SW 1271 (cell line): ENCODE measurements at places on chromosomes 3 and 15.

GRCh38 chr3:43024181-43024885 is 45.2 kb downstream of the GASK1A start:
- no peak for DNase-seq

DNA sequence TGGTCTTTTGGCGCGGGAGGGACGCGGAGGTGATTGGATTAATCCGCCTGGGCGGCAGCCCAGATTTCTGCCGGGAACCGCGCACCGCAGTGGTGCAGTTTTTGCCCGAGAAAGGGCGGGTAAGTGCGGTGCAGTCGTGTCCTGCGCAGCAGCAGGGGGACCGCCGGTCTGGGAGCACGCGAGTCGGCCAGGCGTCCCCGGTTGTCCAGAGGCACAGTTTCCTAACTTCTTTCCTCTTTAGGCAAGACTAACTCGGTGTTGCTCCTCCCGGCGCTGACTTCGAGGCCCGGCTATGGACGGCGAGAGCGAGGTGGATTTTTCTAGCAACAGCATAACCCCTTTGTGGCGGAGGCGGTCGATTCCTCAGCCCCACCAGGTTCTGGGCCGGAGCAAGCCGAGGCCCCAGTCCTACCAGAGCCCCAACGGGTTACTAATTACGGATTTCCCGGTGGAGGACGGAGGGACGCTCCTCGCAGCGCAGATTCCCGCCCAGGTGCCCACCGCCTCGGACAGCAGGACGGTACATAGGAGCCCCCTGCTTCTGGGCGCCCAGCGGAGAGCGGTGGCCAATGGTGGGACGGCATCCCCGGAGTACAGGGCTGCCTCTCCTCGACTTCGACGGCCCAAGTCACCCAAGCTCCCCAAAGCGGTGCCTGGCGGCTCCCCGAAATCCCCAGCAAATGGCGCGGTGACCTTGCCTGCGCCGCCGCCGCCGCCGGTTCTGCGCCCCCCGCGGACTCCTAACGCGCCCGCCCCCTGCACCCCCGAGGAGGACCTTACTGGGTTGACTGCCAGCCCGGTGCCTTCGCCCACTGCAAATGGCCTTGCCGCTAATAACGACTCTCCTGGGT is 736 bp downstream of the ARHGEF26 start:
- DNase-seq, result no peak

- no peak for DNase-seq
Observed at GRCh38 chr15:34483644-34484043, 46.0 kb upstream of the GOLGA8A start.

GRCh38 chr3:30305021-30305420 is 301.4 kb upstream of the TGFBR2 start:
- no peak for DNase-seq

DNA sequence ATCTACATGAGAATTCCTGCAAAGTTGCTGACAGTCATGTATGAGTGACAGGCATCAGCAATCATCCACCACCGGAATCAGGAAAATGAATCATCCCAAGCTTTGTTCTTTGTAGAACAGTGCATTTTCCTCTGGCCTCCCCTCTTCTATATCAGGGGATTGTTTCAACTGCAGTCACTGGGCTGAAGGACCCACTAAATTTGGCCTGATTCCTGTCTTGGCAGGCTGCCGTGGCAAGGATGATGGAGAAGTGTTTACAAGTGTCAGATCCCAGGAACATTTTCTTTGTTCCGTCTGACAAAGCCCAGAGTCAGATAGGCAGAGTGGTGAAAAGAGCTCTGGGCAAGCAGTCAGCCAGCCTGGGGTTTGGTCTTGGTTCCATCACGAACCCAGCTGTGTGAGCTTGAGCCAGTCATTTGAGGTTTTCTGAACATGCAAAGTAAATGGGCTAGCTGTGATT is 175.1 kb upstream of the TSC22D2 start:
- no peak for DNase-seq

GRCh38 chr3:113712129-113712528 is 15.7 kb upstream of the USF3 start:
- DNase-seq, result no peak

DNA sequence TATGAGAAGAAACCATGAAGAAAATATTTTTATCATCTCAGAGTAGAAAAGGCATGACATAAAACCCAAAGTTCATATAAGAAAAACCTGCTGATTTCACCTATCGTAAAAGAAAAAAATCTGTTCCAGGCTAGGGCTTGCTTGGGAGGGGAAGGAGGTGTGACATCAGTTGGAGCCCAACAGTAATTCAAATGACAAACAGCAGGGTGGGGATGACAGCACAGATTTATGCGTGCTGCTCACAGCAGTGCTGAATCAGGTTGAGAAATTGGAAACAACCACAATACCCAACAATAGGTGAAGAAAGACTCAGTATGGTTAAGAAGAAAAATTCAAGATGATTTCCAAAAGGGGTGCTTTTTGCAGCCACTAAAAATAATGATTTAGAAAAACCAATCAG is 172.4 kb downstream of the PDE8A start:
- DNase-seq, result no peak

- no peak for DNase-seq
Observed at GRCh38 chr3:16174389-16174788, at the start of gene GALNT15. Gene GALNT15, plus strand, starts transcription at chr3:16174680. Its CDS starts 472 bp downstream, at chr3:16175152.

GRCh38 chr15:73886717-73887345 is 13.5 kb downstream of the TBC1D21 start:
- no peak for DNase-seq

GRCh38 chr15:71780115-71780976 is 30.0 kb upstream of the NR2E3 start:
- DNase-seq, result no peak

GRCh38 chr3:52891164-52891563 is 6.2 kb downstream of the STIMATE start:
- DNase-seq, result no peak

DNA sequence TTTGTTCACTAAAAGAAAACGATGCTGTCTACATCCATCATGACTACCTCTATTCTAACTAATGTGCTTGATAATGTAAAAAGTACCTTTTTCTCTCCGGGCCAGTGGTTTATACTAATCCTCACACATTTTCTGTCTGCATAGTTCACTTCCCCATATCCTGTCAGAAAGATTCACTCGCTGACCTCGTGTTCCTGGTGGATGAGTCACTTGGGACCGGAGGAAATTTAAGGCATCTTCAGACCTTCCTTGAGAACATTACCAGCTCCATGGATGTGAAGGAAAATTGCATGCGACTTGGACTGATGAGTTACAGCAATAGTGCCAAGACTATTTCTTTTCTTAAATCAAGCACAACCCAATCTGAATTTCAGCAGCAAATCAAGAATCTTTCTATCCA is 33.8 kb downstream of the COL6A5 start:
- DNase-seq, result no peak

GRCh38 chr15:37788330-37788729 is 146.1 kb upstream of the TMCO5A start:
- DNase-seq, result no peak

GRCh38 chr3:32706348-32707025 is 21.5 kb downstream of the CNOT10 start:
- DNase-seq, result no peak

- DNase-seq, result no peak
Observed at GRCh38 chr15:41241221-41241964, 10.3 kb downstream of the CHP1 start.

- no peak for DNase-seq
Observed at GRCh38 chr3:195697582-195698324, 23.0 kb upstream of the MUC20 start.

DNA sequence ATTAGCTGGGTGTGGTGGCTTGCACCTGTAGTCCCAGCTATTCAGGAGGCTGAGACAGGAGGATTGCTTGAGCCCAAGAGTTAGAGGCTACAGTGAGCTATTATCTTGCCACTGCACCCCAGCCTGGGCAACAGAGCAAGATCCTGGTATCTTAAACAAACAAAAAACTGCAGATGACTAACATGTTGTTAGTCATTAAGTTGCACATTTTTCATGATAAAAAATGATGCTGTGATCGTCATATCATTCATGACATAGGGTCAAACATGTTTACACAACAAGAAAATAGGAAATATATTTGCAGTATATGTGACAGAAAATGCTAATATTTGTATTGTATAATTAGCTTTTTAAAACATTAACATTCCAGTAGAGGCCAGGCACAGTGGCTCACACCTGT is 20.2 kb upstream of the DAPK2 start:
- DNase-seq, result no peak

DNA sequence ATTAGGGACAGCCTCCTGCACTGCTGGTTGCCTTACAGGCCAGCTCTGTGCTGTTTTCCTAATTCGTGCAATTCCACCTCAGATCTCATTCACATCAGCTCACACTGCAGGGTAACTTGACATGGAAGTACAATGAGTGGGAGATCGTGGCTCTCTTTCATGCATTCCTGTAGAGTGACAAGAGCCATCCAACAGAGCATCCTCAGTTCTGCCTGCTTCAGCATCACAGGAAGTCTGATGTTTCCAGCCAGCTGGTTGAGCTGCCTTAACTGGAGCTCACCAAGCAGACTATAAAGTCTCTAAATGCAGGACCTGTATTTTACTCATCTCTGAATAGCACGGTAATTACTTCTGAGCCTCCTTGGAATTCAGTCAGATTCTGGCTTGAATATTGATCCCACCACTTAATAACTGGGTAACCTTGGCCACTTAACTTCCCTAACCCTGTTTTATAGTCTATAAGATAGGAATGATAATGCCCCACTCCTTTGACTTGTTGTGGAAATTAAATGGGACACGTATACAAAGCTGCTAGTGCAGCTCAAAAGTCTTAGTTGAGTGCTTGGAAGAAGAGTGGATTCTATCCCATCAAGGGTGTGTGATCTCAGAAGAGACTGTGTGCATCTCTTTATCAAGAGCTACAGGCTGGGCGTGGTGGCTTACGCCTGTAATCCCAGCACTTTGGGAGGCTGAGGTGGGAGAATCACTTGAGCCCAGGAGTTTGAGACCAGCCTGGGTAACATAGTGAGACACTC is 1.4 kb upstream of the DIS3L start:
- DNase-seq, result no peak

DNA sequence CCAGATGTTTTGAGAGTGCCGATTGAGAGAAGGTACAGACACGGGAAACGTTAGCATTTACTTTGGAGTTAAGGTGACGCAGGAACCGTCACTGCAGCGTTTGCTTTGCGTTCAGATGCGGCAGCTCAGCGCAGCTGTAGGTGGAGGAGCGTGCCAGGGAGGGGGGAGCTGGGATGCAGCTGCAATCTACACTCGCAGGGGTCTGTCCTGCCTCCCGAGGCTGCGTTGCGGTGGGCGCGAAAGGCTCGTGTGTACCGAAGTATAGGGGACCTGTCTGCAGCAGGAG is 425 bp upstream of the FYTTD1 start:
- peak; percentile 70 for DNase-seq

DNA sequence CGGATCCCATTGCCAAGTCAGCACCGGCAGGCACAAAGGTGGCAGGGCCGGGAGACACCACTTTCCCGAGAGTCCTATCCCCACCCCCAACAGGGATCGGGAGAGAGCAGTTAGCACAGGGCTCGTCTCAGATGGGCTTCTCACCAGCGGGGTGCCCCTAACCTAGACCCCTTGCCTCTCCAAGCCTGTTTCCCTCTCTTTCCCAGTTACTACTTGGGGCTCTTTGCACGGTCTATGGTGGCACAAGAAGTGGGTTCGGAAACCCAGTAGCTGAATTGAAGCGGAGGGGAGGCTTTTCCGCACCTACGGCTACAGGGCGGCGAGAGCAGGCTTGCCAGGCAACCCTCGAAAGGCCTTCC is 383 bp upstream of the EFCC1 start:
- DNase-seq, result no peak

DNA sequence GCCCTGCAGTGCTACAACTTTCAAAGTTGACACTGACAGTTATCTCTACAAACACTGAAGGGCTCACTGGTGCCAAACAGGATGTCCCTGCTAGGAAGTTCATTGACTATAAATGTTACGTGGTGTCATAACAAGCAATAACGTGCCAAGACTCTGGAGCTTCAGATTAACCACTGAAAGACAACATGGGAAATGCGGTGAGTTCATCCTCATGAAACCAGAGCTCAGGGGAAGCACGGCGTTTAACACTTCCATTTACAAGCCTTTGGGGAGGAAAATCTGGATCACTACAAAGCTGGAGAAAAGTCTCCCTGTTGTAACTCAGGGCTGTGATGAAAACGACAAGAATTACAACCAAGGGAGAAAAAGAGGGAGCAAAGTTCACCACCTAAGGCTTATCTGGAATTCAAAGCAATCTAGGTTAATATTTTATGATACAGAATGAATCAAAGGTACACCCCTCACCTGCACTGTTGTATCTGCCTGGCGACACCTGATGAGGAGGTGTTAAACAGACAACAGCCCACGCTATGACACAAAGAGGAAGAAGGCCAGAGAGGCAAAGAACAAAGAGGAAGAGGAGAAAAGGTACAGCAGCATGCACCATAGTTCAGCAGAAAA is 27.0 kb downstream of the SHQ1 start:
- DNase-seq, result no peak

- no peak for DNase-seq
Observed at GRCh38 chr15:78797951-78798350, 13.3 kb downstream of the ADAMTS7 start.

- no peak for DNase-seq
Observed at GRCh38 chr3:194690501-194691372, 5.1 kb downstream of the FAM43A start.

DNA sequence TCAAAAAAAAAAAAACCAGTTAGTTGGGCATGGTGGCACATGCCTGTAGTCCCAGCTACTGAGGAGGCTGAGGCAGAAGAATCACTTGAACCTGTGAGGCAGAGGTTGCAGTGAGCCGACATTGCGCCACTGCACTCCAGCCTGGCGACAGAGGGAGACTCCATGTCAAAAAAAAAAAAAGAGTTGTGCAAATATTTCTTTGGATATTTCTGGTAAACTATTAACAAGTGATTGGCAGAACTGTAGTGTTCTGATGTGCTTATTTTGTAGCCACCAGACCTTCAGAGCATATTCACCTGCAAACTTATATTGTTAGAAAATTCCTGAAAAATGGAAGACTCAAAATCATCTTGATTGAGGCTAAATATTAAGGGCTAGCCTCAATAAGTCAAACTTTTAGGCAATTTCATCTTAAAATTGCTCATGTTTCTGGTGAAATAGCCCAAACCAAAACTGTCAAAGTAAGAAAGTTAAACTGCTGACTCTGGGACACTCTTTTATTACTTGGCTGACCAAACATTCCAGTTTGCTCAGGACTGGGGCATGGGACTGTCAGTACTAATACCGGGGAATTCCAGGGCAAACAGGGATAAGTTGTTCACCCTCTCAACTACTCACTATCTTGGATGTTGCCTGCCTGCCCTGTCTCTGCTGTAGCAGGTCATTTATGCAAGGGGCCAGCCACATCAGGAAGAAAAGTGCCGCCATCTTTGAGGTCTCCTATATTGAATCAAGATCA is 37.0 kb downstream of the ABHD2 start:
- DNase-seq, result no peak

DNA sequence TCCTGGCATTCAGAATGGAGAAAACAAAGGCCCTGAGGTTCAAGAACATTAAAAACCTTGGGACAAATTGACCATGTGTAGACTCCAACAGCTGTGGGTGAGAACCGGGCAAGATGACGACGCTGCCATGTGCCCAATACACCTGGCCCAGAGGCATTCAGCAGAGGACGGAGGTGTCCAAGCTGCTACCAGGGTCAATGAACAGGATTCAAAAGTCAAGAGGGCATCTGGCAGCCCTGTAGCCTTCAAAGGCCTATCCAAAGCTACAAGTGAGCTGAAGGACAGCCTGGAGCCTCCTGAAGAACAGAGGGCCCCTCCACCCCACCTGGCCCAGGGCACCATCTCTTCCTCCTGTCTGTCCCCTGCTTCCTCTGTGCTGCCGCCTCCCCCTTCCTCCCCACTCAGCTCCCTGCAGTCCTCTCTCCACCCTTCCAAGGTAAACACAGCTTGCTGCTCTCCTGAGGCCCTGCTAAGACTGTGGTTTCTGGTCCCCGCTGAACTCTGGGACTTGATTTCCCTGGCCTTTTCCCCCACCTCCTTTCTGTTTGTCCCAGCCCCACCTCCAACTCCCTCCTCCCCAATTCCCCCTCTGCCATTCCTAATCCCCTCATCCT is 57.5 kb downstream of the HMCES start:
- no peak for DNase-seq
